ENCODE measurements at places on chromosomes 4 and X. TPM values are rescaled to one million over a fixed set of nuclear protein-coding genes. Genes with fewer than 3 reads are reported as not detected.

- DNase-seq: no peak
Measured at GRCh38 chr4:26807330-26807729, 53.3 kb upstream of the STIM2 start.

DNA sequence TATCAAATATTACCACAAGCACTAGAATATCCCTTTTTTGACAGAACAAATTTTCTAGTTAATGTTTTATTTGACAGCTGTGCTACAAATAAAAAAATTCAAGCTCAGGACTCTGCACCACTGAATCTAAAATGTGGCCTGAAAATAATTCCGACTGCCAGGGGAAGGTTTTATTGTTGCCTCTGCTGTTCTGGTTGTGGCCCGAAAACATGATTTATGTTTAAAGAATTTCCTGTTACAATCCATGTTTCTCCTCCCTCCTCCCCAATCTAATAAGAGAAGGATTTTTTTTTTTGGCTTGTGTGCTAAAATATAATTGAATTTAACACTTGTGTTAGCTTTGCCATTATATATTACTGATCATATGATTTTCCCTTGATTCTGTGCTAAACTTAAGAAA, 227.8 kb downstream of the DCLK2 start:
- no peak for DNase-seq

- no peak for DNase-seq
Measured at GRCh38 chrX:700936-701335, 70.3 kb downstream of the SHOX start.

GRCh38 chr4:70778888-70779422, 57.2 kb downstream of the RUFY3 start:
- no peak for DNase-seq

DNA sequence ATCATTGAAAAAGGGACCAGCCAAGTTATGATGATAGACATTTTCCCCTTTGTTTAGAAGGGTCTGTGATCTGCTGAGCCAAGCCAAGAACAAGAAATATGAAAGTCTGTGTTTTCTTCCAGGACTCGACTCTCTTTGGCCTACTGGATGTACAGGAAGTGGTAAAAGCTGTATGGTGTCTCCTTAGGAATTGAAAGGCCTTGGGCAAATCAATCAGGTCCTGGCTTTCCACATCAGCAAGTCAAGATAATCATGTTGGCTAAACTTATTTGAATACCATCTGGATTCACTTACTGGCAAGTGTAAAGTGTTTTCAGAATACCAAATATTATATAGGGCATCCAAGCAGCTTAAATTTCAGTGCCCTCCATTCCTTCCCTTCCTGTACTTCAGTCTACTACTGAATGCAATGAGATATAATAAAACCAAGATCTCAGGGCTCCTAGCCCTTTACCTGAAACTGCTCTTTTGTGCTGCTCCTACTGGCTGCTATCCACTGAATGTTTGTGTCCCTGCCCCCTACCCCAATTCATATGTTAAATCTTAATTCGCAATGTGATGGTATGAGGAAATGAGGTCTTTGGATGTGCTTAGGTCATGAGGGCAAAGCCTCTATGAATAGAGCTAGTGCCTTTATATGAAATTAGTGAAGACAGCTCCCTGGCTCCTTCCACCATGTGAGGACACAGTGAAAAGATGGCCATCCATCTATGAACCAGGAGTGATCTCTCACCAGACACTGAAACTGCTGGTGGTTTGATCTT, 578.0 kb downstream of the SPRY1 start:
- DNase-seq: no peak

DNA sequence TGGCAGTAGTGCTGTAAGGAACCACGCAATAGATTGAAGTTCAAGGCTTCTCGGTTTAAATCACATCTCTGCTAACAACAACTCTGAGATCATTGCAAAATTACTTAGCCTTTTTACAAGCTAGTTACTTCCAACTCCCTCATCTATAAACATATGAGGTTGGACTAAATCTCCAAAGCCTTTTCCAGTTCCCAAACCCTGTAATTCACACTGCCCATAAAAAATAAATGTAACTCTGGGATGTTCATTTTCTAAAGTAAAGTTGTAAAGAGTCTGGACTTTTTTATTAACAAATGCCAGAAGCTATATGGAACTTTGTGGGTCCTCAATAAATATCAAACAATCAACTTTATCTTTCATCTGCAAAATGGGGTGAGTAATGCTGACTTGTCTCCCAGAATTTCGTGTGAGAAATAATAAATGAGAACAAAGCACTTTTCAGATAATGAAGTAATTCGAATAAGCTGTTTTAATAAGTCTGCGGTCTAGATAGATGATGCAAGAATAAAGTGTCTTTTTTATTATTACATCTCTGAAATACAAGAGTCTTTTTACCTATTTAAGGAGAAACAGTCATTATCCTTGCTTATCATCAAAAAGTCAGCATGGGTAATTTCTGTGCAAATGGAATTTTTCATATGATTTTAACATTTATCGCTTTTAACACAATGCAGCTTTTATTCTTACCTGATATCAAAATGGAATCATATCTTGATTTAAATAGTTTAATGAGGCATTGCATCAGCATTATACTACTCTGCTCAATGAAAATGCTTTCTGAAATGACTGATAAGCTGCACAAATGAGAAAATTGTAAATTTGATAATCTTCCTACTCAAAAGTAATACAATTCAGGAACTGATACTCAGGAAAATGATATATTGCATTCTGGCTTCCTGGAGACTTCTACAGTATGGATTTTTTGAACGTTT, 252.6 kb downstream of the BANK1 start:
- DNase-seq: no peak

GRCh38 chrX:53445977-53446376, 11.8 kb upstream of the HSD17B10 start:
- DNase-seq: no peak

DNA sequence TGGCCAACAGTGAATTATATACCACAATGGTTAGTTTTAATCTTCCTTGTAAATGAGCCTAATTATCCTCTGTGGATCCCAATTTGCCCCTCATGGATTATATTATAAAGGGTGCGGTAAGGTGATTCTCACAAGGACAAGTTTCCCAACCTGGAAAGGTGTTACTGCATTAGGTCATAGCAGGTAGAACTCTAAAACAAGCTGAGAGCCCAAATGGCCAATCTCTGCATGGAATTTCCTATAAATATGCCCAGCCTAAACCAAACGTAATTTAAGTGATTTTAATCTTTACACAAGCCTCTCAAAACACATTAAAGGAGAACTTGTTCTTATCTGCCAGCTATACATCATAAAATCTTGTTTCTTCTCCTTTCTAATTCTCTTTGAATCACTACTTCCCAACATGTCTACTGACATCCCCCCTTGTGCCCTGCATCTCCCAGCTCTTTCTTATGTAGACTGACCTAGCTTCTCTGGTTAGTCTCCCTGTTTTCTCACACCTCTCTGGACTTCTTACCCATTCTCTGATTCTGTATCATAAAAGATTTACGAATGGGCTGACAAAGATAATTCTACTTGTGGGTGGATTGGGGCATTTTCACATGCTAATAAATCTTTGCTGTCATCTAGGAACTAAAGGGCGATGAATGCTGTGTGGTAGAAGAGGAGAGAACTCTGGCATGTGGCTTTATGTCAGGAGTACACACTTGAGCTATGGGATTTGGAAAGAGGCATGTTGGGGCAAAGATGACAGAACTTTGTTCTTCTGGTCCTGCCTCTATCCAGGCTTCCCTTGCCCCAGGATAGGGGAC, 94.3 kb upstream of the PGRMC2 start:
- no peak for DNase-seq

DNA sequence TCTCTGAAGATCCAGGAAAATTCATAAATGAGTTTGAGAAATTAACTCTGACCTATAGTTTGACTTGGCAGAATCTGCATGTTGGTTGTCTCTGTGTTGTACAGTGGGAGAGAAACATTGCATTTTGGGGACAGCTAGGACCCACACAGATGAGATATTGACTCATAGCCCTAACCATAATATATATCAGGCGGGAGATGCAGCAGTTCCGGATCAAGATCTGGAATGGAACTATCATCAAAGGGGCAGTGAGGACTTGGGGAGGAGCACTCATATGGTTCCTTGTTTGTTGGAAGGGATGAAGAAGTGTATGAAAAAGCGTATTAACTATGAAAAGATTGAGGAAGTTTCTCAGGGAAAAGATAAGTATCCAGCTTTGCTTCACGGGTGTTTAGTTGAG, 14.0 kb downstream of the CXCL2 start:
- DNase-seq: no peak

DNA sequence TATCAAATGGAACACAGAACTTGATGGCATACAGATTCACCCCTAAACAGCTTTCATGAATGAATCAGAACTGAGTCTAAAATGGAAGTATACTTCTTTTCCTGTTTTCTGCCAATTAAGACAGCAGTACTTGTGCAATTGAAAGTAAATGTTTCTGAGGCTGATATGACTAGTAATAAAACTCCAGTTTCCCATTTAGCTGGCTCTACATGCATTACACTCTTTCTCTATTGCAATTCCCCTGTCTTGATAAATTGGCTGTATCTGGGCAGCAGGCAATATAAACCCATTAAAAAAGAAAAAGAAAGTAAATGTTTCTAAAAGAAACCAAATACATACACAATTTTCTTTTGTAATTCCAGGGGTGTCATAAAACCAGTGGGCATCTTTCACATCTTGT, 4.6 kb downstream of the NOA1 start:
- DNase-seq: no peak

GATA1 gene
- total RNA-seq: not detected

CXorf58 gene
- not detected for total RNA-seq

PLP1 gene
- not detected for total RNA-seq

ADH1A gene
- total RNA-seq: not detected

TRIM60 gene
- not detected for total RNA-seq

ITGB1BP2 gene
- 1.1 TPM for total RNA-seq

All from kidney epithelial cell (primary cell).